ENCODE measurements at places on chromosomes 11 and 22.

- no peak for DNase-seq
Measured at GRCh38 chr22:47784367-47784983, 1022.0 kb downstream of the TBC1D22A start.

DNA sequence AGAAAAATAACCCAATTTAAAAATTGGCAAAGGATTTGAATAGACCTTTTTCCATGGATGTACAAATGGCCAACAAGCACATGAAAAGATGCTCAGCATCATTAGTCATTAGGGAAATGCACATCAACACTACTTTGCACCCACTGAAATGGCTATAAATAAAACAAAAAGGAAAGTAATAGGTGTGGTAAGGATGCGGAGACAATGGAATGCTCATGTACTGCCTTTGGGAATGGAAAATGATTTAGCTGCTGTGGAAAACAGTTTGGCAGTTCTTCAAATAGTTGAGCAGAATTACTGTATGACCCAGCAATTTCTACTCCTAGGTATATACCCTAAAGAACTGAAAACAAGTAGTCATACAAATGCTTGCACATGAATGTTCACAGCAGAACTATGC lies 37.4 kb downstream of the LARGE2 start:
- no peak for DNase-seq

- DNase-seq: no peak
Measured at GRCh38 chr11:107732689-107733051, 20.8 kb upstream of the SLN start.

DNA sequence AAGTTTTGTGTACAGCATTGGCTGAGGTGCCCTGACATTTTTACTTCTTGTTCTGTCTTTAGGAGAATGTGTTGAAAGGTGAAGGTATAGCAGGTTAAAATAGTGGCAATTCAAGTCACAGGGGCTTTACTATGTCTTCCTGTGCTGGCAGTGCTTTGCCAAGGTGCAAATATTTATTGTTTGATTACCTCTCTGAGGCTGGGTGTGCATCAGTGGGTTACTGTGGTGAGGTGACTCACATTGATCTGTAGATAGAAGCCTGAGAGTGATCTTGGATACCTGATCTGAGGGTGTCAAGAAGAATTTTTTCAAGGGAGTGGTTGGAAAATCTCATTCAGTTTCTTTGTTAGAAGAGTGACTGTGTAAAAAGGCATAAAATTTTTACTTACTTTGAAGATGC lies 90.0 kb downstream of the ARHGAP42 start:
- DNase-seq: no peak

DNA sequence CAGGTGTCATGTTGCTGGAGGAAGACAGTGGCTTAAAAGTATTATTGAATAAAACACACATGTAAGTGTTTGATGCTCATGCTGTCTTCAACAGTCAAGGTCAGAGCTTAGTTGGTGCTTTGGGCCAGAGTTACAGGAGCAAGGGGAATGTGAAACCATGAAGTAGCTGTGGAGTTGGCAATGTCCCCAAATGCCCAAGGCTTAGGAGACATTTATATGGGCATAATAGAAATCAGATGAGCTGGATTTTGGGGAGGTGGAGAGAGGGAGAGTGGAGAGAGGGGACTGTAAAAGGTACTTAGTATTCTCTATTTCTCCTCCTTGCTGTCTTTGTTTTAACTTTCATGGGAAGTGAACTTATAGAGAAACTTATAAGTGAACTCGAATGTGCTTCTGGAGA lies 407.8 kb downstream of the ETS1 start:
- no peak for DNase-seq

- no peak for DNase-seq
Measured at GRCh38 chr11:64685536-64685935, 37.5 kb downstream of the NRXN2 start.

DNA sequence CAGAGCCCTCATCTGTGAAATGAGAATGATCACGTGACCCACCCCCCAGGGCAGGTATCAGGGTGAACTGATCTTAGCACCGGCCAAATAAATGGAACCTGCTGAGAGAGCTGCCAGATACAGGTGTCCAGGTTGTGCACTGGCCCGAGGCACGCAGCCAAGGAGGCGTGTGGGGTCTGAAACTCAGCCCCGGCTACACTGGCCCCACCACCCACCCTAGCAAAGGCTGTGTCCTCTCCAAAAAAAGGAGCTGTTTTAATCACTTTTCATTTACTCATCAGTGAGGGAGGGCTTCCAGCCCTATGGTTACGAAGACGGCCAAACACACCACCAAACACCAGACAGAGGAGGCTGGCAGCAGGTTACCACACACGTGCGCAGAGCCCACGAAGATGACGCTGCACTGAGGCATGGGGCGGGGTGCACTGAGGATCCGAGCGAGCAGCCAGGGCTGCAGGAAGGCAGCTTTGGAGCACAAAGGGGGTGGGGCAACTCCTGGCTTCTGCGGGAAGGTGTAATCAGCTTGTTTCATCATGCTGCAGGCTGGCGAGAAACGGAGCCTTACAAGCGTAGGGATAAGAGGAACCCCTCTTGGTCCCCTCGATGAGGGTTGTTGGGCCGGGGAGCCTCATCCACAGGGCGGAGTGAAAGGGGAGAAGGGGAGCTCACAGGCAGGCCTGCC lies 19.5 kb upstream of the SLC22A12 start:
- DNase-seq: peak; percentile 33

DNA sequence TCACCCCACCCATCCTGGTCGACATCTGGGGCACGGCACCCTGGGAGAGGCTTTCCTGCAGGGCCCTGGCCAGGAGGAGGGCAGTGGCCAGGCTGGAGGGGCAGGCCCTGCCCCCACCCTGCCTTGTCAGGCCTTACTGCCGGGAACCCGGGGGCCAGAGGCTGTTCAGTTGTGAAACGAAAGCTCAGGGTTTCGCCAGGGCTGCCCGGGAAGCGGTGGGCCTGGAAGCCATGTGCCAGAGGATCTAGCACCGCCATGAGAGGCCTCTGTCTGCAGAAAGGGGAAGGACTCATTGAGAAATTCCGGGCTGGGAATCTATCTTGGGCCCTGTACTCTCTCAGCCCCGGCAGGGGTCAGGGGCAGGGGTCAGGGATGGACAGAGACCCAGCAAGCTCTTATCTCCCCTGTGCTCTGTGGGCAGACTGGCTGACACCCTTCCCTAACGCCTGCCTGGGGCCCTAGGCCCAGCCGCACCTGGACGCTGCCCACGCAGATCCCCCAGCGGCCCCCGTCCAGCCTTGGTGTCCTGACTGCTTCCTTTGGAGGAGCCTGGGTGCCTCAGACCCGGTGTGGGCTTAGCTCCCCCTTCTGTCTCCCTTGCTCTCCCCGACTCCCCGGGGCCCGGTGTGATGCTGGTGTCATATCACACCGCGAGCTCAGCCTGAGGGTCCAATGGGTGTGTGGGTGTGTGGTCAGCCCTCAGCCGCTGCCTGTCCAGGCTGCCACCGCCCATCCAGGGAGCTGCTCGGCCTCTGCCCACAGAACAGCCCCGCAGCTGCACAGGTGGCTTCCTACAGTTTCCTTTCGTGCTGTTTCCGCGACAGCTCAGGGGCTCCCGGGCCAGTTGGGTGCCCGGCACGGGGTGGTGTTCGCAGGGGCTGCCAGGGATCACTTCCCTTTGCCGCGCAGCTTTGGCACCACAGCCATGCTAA lies 6.5 kb downstream of the PIM3 start:
- DNase-seq: peak; percentile 73

- DNase-seq: no peak
Measured at GRCh38 chr22:32517921-32518320, 43.3 kb downstream of the FBXO7 start.

GRCh38 chr22:42910221-42910942 lies 53.3 kb upstream of the ARFGAP3 start:
- no peak for DNase-seq

GRCh38 chr11:21810650-21811049 lies 382.2 kb upstream of the ANO5 start:
- DNase-seq: no peak

DNA sequence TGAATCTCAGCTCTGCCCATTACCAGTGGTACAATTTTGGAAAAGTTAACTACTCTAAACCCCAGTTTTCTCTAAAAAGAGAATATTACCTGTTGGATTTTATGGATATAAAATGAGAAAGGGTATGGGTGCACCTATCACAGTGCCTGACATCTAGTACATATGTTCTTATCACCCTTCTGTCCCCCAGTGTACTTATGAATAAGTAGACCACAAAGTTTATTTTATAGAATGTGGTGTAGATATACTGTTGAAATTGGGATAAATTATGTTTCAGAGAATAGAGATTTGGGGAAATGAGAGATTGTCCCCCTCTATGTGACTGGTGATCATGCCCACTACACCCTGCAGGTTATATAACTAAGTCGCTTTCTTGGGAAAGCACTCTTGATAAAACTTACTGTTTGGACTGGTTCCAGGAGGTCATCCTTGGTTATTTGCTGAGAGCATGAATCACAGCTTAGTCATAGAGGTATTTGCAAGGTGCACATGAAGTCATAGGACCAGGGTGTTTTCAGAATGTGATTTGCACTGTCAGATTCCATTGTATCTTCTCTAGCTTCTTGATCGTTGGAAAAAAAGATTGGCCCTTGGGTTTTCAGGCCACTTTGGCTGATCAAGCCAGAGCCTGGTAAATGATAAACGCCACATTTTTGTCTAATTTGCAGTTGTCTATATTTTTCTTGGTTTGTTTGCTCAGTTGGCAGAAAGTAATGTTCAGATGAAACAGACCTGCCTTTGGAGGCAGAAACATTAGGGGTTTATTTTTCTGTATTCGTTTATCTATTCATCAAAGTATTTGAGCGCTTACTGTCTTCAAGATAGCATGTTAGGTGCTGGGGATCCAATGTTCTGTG lies 21.3 kb downstream of the STX3 start:
- DNase-seq: no peak

DNA sequence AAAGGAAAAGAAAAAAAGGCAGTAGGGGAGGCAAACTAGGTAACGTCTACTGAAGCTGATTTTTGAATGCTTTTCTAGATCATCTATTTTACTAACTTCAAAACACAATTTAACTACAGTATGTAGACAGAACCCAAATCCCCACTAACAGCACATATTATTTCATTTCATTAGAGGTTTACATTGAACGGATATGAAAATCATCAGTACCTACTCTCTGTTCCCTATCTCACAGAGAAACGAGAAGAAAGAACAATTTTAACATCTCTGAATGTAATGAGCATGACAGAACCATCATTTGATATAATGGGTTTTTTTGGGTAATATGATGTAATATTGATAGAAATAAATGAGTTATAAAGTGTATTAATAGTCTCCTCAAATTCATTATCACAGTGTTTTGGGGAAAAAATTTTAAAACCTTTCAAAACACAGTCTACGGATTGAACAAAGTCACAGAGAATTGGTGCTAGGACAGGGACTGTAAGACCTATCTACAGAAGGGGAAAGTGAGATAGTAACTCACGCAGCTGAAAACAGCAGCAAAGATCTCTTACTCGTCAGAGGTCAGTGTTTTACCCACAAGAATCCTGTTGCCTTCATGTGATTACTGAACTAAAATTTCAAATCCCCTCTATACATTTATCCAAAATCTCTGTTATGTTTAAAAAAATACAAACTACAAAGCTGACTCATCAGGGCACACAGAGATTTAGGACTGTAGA lies 77.3 kb downstream of the ZBTB44 start:
- DNase-seq: no peak

DNA sequence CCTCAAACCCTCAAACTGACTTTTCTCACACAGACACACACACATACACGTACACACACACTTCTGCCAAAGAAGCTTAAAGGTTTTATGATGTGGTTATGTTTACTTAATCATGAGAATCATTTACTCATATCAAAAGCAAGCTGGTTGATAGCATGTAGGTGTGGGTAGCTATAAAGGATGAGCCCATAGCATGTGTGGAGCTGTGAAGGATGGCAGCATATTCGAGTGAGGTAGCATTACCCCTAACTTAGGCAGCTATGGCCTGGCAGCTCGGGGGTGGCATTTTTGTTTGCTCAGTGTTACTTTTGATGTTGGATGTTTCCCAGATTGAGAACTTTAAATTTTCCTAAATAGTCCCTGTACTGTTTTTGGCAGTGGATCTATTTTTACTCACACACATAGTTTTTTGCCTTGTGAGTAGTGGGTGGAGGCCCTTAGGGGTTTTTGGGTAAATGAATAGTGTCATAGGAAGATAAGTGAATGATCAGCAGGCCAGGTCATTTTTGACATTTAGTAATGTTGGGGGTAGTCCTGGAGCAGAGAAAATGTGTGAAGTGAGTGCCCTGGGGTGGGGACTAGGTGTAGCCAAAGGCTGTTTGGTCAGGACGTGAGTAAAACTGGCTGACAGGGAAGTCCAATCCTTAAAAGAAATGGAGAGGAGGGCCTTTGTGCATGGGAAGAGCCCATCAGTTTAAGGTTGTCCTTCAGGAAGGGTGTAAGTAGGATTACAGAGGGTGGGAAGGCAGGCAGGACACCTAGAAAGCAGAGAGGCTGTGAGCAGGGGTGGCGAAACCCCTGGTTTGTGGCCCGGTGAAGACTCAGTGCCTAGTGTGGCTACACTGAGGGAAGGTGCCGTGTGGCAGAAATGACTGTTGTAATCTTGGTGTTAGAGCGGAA lies 7.1 kb downstream of the YWHAH start:
- no peak for DNase-seq

GRCh38 chr11:132453406-132453805 lies 1078.9 kb downstream of the OPCML start:
- DNase-seq: no peak

DNA sequence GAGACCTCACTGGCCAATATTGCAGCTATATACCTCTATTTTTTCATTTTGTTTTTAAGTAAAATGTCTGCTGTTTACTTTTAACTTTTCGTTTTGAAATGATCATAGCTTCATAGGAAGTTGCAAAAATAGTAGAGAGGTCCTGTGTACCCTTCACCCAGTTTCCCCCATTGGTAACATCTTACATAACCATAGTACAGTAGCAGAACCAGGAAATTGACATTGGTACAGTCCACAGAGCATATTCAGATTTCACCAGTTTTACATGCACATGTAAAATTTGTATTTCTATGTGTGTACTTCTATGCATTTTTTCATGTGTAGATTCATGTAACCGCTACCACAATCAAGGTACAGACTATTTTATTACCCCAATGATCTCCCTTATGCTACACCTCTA lies 3.8 kb downstream of the AMOTL1 start:
- no peak for DNase-seq

- DNase-seq: no peak
Measured at GRCh38 chr11:13664351-13664750, 4.1 kb upstream of the FAR1 start.

- no peak for DNase-seq
Measured at GRCh38 chr11:120903686-120904085, 120.2 kb upstream of the TBCEL start.

DNA sequence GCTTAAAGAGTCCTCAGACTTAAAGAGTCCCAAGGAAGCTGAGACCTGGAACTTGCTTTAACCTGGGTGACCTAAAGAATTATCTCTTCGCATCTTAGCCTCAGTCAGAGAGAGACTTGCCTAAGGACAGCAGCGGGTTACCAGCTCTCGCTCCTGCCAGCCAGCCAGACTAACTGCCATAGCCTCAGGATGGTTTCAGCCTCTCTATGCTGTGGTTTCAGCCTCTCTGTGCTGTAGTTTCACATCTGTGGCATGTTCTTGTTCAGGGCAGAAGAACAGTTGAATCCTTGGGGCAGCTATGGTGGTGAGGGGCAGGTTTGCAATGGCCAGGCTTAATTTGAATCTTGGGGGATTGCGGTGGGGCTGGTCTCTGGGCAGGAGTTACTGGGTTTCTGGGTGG lies 2.3 kb downstream of the FRMD8 start:
- no peak for DNase-seq
